Left ventricle myocardium superior (tissue), 1 donor: ENCODE measurements at places on chromosomes 7 and 10. TPM values are rescaled to one million over a fixed set of nuclear protein-coding genes. Genes with fewer than 3 reads are reported as not detected.

ZPBP gene
- not detected for total RNA-seq

IMMP2L gene
- total RNA-seq = 17.1 TPM

OPN1SW gene
- not detected for total RNA-seq

TMEM196 gene
- total RNA-seq = not detected

ZDHHC16 gene
- total RNA-seq = 22.2 TPM

SPDYE9 gene
- not detected for total RNA-seq

CAV2 gene
- total RNA-seq = 204 TPM

MMP21 gene
- not detected for total RNA-seq

WNT2 gene
- total RNA-seq = 0.57 TPM

ANKRD61 gene
- 0.20 TPM for total RNA-seq

MOGAT3 gene
- total RNA-seq = not detected

- DNase-seq = no peak
These were observed 3.4 kb upstream of the HTRA1 start for GRCh38 chr10:122457934-122458333.

DNA sequence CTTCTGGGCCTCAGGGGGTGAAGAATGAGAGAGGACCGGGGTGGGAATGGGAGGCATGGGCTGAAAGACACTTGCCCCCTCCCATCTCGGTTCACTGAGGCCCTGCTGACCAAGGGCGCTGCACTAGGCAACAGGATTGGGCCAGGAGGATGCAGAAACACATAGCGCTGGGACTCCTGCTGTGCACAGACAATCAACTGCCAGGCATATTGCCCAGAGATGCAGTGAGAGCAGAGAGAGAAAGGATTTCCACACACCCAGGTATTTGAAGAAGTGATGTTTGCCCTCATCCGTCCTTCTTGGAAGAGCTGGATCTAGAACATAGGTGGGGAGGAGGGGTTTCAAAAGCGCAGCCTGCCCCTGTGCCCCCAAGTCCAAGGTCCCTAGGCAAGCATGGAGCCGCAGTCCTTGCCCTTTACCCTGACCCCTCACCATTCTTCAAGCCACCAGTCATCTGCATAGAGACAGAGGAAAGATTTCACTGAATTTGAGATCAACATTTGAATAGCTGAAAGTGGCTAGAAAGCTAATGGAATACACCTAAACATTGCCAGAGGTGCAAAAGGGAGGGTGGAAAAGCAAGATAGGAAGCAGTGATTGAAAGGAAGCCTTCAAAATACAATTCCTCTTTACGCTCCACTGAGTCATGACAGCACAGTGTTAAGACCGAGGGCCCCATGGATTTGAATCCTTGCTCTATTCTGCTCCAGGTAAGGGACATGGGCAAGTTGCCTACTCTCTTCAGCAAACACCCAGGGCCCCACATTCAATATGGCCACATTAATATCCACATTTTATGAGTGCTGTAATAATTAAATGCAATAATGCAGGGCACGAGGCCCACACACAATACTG, 44.2 kb upstream of the TNS3 start:
- DNase-seq = no peak

DNA sequence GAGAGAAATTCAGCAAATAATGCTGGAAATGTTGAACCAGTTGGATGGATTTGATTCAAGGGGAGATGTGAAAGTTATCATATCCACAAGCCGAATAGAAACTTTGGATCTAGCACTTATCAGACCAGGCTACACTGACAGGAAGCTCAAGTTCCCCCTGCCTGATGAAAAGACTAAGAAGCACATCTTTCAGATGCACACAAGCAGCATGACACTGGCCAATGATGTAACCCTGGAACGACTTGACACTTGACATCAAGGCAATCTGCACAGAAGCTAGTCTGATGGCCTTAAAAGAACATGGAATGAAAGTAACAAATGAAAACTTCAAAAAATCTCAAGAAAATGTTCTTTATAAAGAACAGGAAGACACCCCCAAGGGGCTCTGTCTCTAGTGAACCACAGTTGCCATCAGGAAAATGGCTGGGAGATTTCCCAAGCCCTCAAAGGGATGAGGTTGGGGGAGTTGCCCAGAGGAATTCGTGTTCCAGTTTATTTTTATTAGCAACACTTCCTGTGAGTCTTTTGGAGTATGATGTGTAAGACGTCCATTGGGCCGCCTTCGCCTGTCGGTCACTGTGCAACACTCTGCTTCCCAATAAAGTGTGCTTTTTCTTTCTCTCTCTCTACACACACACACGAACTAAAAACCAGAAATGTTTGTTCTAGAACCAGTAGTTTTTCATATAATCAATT, 200.0 kb downstream of the HIBADH start:
- DNase-seq = no peak

DNA sequence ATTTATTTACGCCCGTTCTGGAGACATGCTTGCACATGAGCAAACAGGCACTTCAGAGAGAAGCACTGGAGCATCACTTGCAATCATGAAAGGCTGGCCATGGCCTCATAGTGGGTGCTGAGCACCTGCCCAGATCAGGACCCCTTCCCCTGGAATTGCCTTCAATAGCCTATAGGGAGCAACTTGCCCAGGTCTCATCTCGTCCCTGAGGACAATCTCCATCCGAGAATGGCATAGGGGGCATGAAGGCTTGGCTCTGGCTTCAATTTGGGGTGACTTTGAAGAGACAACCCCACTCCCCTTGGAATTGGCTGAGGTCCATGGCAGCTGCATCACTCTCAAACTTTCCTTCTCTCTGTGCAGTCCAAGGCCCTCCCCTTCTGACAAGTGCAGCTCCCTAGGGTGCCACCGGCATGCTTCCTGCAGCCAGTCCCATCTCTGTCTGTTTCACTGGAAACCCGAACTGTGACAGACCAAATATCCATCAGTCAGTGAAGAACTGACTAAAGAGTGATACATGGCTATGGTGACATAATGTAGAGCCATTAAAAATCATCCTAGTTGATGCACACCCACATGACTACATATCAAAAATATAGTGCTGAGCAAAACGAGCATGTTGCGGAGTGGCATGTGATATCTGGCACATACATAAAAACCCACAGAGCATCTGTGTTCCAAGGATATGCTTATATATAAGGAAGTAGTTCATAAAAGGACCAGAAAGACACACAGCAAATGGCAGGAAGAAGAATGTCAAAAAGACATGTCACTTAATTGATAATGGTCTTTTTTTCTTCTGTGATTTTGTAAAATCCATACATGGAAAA, 12.4 kb downstream of the GDF2 start:
- DNase-seq = no peak

DNA sequence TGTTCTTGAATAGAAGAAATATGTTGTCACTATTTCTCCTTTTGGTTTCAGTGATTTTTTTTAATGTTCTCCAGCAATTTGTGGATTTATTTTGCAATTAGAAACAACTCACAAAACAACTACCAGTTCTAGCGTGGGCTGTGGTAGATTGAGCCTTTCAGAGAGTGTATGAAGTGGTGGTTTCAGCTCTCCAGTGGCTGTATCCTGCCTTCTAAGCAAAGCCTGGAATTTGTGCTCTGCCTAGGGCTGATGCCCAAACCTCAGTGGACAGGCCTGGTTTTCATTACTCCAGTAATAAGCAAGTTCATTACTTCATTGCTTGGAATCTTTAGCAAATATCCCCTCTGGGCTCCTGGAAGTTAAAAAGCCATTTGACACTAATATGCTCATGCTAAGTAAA, 35.9 kb downstream of the APBB1IP start:
- DNase-seq = no peak

DNA sequence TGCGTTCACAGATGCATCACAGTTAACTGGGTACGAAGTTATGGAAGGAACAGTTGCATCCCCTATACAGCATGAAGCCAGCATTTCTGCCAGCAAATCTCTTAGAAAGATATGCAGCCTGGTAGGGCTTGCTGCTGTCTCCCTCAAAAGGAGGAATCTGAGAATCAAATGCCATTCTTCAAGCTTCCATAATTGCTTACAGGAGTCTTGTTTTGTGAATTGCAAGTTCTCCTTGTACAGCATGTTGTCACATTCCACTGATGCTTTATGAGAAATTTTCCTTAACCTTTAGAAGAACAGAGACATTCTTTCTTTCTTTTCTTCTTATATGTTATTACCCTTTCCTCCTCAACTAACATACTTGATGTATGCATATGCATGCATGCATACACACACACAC, 134.6 kb downstream of the CHRM2 start:
- no peak for DNase-seq

- peak; percentile 90 for DNase-seq
These were observed 606 bp downstream of the TAX1BP1 start for GRCh38 chr7:27740449-27741086.

GRCh38 chr10:77974396-77975074, 48.0 kb upstream of the DLG5 start:
- DNase-seq = no peak

DNA sequence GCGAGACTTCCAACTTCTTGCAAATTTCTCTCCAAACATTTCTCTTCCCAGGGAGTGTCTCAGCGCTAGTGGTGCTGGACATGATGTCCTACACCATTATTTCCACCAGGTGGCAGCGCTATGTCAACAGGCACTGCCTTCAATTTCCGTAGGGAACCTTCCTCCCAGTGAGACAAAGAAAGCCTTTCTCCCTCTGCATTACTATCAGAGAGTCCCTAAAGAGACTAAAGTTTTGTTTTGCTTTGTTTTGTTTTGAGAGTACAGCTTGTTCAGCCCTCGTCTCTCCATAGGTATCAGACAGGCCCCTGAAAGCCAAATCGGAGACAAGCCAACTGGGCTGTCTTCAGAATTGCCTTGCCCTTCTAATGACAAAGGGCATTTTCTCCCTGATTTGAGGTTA, 44.2 kb upstream of the GGCT start:
- DNase-seq = peak; percentile 50

GRCh38 chr7:37230221-37230620, 218.4 kb downstream of the ELMO1 start:
- peak; percentile 51 for DNase-seq

DNA sequence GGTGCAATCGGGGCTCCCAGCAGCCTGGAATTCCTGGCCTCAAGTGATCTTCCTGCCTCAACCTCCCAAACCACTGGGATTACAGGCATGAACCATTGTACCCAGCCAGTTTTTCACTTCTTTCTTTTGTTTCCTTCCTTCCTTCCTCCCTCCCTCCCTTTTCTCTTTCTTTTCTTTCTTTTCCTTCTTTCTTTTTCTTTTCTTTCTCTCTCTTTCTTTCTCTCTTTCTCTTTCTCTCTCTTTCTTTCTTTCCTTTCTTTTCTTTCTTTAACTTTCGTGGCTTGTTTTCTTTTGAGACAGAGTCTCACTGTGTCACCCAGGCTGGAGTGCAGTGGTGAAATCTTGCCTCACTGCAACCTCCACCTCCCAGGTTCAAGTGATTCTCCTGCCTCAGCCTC, 12.3 kb downstream of the ORAI2 start:
- no peak for DNase-seq

GRCh38 chr10:9010093-9010492, 955.6 kb downstream of the GATA3 start:
- no peak for DNase-seq

DNA sequence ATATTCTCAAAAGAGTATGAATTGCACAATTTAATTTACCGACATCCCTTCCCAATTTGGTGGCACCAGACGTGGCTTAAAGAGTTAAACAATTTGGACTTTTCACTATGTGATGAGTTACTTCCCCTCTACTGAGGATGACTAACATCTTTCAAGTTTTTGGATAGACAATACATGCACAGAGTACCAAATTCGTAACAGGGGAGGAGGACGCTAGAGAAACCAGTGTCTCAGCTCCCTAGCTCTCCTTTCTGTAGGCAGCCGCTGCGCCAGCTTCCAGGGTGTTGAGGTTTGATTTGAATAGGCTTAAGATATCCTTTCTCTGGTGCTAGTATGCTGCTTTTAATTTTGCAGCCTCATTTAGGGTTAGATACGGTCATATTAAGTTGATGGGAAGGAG, 69.2 kb downstream of the GNA12 start:
- no peak for DNase-seq

GRCh38 chr7:128791121-128791971, at the start of gene CCDC136:
TSS of gene CCDC136 (plus strand) at chr7:128791968. CDS start at chr7:128792412, 444 bp downstream.
- DNase-seq = peak; percentile 88

- no peak for DNase-seq
These were observed 639.6 kb upstream of the FOXK1 start for GRCh38 chr7:4042402-4043045.

- DNase-seq = no peak
These were observed 295.3 kb upstream of the MKI67 start for GRCh38 chr10:128421371-128422160.

- DNase-seq = peak; percentile 70
These were observed 16.9 kb upstream of the GGCT start for GRCh38 chr7:30521532-30521931.

DNA sequence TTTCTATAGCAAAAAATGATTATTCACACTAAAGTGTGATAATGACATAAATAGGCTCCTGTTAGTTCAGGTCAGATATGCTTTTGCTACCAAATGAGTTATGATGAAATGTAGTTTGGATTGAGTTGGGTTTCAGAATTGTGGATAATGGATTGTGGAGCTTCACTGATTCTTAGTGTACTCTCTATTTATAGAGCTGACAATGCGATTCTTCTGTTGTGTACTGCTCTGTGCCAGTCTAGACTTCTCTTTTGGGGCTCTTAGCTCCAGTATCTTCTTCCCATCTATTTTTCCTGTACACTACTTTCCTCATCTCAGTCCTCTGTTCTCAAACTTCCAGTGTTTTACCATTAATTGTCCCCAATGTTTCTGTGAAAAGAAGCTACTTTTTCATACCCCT, 7.5 kb downstream of the STMP1 start:
- DNase-seq = no peak

- DNase-seq = no peak
These were observed 295.0 kb upstream of the DKK1 start for GRCh38 chr10:52019077-52019555.

GRCh38 chr10:120841522-120842189, 9.5 kb upstream of the WDR11 start:
- no peak for DNase-seq

GRCh38 chr10:117534321-117535297, 7.9 kb upstream of the EMX2 start:
- DNase-seq = no peak

DNA sequence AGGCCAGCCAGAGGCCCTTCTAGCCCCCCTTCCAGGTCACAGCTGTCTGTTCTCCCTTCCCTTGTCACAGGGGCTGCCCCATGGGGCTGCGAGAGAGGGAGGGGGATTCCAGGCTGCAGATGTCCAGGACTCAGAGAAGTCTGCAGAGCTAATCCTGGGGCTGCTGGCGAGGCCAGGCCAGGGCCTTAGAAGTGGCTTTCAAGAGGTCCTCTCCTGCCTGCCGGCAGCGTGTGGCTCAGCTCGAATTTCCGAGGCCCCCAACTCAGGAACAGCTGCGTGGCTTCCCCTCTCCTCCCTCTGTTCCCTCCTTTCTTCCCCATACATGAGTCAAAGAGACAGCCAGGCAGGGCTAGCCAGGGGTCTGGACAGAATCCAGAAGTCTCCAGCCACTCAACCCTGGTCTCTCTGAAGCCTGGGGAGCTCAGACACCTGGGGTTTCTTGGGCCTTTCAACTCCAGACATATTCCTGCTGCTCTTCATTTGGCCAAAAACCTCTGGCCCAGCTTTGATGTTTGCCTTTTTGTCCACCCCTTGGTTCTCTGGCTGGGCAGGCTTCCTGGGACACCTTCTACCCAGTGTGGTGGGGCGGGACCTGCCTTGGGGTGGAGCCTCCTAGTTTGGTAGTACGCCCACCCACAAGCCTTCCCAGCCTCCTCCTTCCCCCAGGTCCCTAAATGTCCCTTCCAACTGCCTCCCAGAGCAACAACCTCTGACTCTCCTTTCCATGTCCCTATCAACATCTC, 21.8 kb upstream of the EIF5AL1 start:
- peak; percentile 66 for DNase-seq

- DNase-seq = no peak
These were observed 37.9 kb upstream of the DKK1 start for GRCh38 chr10:52276163-52276562.

- DNase-seq = no peak
These were observed 93.0 kb upstream of the SLC25A13 start for GRCh38 chr7:96414931-96415292.

- no peak for DNase-seq
These were observed 18.7 kb upstream of the ARHGAP12 start for GRCh38 chr10:31947144-31947926.
